Cerebellar nuclear complex (tissue), 1 donor: ENCODE measurements at places on chromosomes 4 and X.

- DNase-seq: no peak
Measured at GRCh38 chrX:101552714-101553113, 2.4 kb downstream of the ARMCX1 start.

DNA sequence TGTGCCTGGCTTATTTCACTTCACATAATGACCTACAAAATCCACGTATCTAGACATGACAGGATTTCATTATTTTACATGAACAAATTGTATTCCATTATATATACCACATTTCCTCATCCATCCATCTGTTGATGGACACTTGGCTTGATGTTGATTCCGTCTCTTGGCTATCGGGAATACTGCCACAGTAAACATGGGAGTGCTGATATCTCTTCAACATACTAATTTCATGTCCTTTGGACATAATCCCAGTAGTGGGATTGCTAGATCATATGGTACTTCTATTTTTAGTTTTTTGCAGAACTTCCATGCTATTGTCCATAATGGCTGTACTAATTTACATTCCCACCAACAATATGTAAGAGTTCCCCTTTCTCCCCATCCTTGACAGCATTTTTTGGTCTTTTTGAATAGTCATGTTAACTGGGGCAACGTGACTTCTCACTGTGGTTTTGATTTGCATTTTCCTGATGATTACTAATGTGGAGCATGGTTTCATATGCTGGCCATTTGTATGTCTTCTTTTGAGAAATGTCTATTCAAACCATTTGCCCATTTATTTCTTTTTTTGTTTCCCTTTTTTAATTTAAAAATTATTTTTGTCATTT, 68.9 kb downstream of the HTRA3 start:
- no peak for DNase-seq

DNA sequence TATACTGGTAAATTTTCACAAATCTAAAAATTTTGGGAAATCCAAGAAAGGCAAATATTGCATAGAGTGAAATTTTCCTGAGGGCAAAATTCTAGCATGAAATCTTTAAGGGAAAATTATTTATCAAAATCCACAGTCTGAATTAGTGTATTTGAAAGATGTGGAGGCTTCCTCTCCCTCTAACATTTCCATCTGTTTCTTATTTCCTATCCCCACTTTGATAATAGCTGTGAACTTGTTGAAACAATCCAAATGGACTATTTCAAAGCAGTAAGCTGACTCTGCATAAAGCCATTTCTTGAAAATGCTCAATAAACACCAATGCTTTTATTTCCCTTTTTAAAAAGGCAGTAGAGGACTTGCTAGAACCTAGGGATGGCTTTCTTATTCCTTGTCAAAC, 107.3 kb upstream of the PABPC4L start:
- no peak for DNase-seq

DNA sequence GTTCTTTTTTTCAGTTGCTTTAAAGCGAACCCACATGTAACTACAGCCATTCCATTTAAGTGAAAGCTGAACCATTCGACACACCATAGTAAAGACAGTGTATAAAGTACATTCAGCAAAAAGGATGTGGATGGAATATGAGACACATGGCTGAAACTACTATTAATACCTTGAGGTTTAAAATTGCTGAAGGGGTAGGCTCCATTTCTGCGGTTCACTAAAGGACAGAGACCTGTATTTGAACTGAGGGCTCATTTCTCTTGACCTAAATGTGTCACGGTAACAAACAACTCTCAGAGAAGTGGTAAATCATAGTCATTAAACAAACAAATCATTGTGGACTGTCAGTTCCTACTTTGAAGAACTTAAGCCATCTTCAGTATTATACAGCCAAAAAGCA, 1085.6 kb upstream of the TENM3 start:
- no peak for DNase-seq

- no peak for DNase-seq
Measured at GRCh38 chr4:150240011-150240410, 161.8 kb downstream of the DCLK2 start.

DNA sequence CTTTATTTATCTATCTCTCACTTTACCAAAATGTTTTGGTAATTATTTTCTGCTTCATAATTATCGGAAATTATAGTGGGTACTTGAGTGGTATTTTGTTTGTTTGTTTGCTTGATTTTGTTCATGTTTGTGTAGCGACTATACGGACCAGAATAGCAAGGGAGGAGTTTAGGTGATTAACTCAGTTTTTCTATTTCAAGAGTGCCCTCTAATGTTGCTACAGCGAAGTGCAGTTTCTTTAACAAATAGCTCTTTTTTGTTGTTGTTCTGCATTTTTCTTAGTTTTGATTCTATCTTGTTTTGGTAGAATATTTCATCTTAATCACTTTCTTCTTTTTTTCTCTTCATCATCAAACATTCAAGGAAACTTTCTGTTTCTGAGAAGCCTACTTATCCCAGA, 40.8 kb upstream of the QRFPR start:
- DNase-seq: no peak

GRCh38 chr4:52510939-52511565, 148.0 kb downstream of the USP46 start:
- no peak for DNase-seq
